ENCODE measurements at places on chromosomes 3 and 15.

DNA sequence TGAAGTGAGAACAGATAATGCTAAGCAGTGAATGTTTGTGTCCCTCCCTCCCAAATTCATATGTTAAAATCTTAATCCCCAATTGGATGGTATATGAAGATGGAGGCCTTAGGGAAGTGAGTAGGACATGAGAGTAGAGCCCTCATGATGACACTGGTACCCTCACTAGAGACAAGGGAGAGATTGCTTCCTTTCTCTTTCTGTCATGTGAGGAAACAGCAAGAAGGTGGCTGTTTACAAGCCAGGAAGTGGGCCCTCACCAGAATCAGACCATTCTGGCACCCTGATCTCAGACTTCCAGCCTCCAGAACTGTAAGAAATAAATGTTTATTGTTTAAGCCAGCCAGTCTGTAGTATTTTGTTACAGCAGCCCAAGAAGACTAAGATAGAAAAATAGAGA lies 209.5 kb downstream of the SATB1 start:
- DNase-seq, result no peak

GRCh38 chr3:187367561-187368103 lies 553 bp upstream of the RTP4 start:
- DNase-seq, result no peak

DNA sequence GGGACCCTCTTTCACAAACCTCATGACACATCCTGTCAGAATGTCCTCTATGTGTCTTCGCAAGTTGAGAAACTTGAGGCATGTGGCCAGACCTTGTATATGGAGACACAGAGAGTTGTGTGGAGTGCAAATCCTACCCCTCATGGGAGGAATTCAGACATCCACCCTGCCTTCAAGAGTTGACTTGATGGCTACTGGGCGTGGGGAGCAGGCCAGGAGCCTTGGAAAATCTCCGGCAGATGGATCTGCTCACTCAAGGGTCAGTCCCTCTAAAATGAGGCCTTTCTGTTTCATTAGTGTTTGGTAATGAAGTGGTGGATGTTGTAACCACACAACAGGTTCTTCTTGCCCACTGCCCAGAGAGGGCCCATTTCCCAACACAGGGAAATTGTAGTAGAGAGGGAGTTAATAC lies 79.0 kb downstream of the ASB7 start:
- no peak for DNase-seq

GRCh38 chr3:142850395-142851023 lies 38.4 kb downstream of the PCOLCE2 start:
- no peak for DNase-seq

- no peak for DNase-seq
Observed at GRCh38 chr3:100125161-100125938, 11.0 kb upstream of the FILIP1L start.

DNA sequence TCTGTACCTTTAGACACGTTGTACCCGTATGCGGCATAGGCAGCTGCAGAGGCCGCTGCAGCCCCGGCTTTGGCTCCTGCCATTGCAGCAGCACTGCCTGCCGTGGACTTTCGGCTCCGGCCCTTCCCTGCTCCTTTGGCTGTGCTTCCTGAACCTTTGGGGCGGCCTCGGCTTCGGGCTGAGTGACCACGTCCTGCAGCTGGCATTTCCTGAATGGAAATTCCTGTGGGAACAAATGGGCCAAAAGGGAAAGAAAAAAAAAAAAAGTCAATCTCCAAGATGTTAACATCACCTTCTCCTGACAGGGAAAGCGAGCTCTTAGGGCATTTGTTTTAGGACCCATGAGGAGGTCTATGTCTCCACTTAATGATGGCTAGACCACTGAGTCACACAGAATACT lies 29.6 kb downstream of the CHAC1 start:
- DNase-seq, result no peak

Data from activated CD4-positive, alpha-beta T cell treated with anti-CD3 and anti-CD28 coated beads, Interleukin-2, amount 50 U/mL, for 4 hours (primary cell).